ENCODE measurements at places on chromosomes 11 and 22. TPM values are rescaled to one million over a fixed set of nuclear protein-coding genes. Genes with fewer than 3 reads are reported as not detected.

GRCh38 chr11:117020287-117020686 is 77.9 kb downstream of the SIK3 start:
- no peak for DNase-seq

OR8D4 gene
- total RNA-seq, result not detected

SCGB1C1 gene
- total RNA-seq, result not detected

DNA sequence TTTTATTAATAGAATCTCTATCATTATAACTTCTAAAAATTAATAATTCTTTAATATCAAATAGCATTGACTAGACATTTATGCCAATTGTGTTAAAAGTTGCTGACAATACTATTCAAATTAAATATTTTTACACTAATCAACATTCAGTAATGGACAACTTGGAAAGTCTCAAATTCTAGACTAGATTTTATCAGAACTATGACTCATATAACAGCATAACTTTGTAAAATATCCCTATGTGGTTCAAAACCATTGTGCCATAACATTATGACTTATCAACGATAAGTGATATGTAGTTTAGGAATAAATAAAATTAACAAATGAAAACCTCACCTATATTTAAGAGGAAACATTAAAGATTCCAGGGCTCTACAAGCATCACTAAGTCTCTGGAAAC is 291.8 kb downstream of the SBF2 start:
- no peak for DNase-seq

DNA sequence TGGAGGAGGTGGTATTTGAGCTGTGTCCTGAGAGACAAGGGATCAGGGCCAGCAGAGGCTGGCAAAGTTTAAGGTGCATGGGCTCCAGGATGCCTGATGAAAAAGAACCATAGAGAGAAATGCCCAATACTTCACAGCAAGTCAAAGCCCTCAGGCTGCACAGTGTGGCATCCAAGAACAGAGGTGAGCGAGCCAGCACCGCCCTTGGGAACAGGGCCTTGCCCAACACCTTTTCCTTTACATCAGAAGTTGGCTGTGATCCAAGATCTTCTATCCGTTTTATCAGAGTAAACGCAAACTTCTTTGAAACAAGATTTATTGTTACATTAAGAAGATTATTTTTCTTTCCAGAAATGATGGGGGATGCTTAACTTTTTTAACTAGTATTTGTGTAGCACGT is 1.4 kb downstream of the B3GNT6 start:
- no peak for DNase-seq

SCGB1D4 gene
- total RNA-seq, result not detected

GRCh38 chr11:125564357-125564756 is 4.9 kb upstream of the EI24 start:
- DNase-seq, result no peak

DEUP1 gene
- not detected for total RNA-seq

DNA sequence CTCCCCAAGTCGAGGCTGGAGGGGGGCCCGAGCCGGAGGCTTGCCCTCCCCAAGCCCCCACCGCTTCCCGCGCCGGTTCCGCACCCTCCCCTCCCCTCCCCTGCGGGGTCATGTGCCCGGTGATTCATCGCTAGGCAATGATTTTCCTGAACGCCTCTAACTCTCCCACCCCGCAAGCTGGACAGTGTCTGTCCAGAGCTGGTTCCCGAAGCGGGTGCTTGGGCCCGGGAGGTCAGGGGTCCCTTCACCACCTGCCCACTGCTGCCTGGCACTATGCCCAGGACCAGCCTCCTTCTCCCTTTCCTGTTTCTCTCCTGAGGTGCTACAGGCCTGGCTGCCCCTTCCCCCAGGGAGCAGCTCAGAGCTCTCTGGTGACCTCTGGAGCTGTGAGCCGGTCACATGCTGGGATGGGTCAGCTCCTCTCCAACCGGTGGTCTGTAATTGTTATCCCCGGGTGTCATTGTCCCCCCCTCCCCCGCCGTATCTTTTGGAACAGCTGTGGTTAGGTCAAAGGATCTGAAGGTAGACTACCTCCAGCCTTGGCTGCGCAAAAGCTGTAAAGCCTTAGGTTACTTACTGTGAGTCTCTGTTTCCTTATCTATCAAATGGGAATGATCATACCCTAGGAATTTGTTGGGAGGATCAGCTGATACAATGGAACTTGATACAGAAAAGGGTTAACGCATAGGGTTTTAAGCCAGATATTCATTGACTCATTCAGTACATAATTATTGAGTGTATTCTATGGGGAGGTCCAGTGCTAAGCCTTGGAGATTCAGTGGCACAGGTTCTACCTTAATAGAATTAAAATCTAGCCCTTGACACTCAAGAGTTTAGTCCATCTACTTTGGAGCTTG is 753 bp downstream of the STX3 start:
- DNase-seq, result peak; percentile 43

DNA sequence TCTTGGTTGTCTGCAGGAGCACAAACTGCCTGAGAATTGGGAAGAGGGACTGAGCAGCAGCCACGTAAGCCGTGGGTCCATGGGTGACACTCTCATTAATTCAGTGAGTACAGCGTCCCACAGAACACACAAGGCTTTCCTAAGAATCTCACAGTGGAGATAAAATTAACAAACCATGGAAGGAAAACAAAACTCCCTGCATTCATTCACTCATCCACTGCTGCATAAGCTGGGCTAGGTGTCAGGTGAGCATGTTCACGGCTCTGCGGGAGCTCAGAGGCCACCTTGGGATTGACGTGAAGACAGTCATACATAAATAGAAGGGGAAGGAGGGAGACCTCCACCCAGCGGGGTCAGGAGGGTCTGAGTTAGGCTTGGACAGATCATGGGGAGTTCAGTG is 1442.7 kb downstream of the TBC1D22A start:
- no peak for DNase-seq
